Tibial nerve (tissue), 4 donors: ENCODE measurements at places on chromosomes 13 and 19. TPM values are rescaled to one million over a fixed set of nuclear protein-coding genes. Genes with fewer than 3 reads are reported as not detected.

Gene GFY
- total RNA-seq = not detected

GRCh38 chr19:44642377-44642776 is 1.3 kb upstream of the PVR start:
- DNase-seq = no peak

Gene COX7A1
- 38.8 TPM for total RNA-seq

Gene LILRA1
- total RNA-seq = 1.3 TPM

DNA sequence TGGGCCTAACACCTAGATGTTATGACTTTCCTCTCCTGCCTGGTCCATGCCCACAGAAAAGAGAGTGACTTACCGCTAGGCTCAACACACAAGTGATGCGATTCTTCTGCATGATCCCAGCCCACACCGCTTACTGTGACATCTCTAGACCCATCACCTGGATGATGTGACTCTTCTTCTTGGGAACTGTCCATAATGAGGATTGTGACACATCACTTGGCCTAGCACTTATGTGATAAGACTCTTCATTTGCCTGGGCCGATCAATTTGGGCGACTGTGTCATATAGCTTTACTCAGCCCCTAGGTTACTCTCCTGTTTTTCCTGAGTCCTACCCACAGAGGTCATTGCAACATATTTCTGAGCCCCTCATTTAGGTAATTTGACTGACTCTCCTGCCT is 19.9 kb upstream of the ZNF681 start:
- no peak for DNase-seq

GRCh38 chr19:41595258-41595889 is 19.4 kb downstream of the CEACAM21 start:
- DNase-seq = no peak

Gene PCDH8
- not detected for total RNA-seq

Gene ATP8A2
- 0.30 TPM for total RNA-seq

- DNase-seq = no peak
Measured at GRCh38 chr13:80199067-80199466, 141.9 kb downstream of the SPRY2 start.

GRCh38 chr13:98927951-98928927 is 49.6 kb downstream of the DOCK9 start:
- DNase-seq = no peak

GRCh38 chr19:50252887-50253268 is 49.5 kb downstream of the MYH14 start:
- no peak for DNase-seq

- DNase-seq = no peak
Measured at GRCh38 chr13:106520251-106521054, 15.0 kb downstream of the EFNB2 start.

DNA sequence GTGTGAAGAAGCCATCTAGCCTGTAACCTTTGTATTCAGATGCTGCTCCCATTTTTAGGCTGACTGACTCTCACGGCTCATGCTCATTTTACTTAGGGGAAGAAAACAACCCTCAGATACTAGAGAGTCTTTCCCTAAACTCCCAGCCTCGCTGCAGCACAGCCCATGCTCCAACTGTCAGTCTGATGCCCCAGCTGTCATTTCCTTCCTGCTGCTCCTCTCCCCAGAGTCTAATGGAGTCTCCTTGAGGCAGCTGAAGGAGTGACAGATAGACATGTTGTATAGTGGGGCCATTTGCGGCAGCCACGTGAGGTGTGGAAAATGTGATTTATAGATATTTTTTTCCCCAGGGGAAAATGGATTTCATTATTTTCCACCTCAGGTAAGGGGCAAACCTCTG is 59.2 kb upstream of the OLFM4 start:
- DNase-seq = no peak

Gene ZNF99
- 0.84 TPM for total RNA-seq

- DNase-seq = no peak
Measured at GRCh38 chr19:46068345-46069258, 27.8 kb upstream of the IGFL4 start.

GRCh38 chr13:42638101-42638500 is 64.1 kb downstream of the TNFSF11 start:
- DNase-seq = no peak

Gene RGL3
- total RNA-seq = 5.7 TPM

Gene KLK14
- total RNA-seq = not detected

- DNase-seq = no peak
Measured at GRCh38 chr19:8109890-8110662, 39.3 kb downstream of the FBN3 start.

DNA sequence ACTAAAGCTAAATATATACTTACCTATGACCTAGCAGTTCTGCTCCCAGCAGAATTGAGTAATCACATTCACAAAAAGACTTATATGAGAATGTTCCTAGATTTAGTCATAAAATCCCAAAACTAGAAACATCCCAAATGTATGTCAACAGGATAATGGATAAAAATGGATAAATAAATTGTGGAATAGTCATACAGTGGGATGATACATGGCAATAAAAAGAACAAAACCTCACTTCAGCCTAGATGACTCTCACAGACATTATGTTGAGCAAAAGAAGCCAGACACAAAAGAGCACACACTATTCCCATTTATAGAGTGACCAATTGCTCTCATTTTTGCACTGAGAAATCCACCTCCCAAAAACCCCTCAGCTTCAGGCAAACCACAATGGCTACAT is 352.4 kb upstream of the HTR2A start:
- no peak for DNase-seq

DNA sequence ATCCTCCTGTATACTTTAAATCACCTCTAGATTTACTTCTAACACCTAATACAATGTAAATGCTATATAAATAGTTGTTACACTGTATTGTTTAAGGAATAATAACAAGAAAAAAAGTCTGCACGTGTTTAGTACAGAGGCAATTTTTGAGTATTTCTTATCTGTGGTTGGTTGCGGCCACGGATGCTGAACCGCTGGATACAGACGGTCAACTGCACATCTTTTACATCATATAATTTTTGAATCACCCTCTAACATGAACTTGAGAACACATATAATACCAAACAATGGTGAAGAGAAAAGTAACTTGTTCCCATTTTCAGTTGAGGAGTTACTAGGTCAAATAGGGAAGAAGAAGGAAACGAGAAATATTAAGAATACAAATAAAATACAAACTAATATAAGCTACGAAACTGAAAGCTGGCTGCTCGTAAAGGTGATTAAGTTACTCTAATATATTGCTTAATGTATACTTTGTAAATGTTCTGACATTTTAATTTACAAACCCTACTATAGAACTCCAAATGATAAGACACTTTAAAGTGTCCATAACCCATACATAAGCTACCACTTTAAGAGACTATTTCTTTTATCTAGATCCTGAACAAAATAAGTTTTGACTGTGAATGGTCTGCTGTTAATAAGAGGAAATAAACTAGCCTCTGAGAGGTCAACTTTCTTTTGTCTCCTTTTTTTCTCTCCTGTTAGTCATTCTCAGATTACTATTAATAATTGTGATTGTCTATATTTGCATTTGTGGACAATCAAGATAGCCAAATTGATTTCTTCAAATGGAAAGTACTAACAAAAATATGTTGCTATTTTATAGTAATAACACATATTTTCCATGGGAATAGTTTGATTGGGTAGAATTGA is 457.4 kb downstream of the DIAPH3 start:
- no peak for DNase-seq

DNA sequence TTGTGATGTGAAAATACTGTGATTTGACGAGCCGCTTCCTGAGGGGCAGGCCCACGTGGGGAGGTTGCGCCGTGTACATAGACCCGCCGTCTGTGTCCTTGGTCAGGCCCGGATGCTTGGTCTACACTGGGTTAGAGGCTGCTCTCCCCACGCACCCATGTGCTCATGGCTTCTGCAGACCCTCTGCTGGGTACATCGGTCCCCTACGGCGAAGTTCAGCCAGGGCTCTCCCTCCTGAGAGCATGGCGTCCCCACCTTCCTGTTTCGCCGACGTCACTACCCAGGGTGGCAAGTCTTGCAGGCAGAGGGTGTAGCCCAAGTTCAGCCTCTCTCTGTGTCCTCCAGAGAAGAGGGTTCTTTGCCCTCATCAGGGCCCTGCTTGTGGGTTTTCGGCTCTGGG is 11.0 kb downstream of the COMP start:
- DNase-seq = no peak

Gene FAM83E
- total RNA-seq = not detected

Gene ARRDC5
- 0.90 TPM for total RNA-seq

GRCh38 chr13:73991884-73992283 is 142.3 kb downstream of the KLF12 start:
- DNase-seq = no peak

Gene MEIOSIN
- not detected for total RNA-seq

Gene ZNF534
- total RNA-seq = not detected

DNA sequence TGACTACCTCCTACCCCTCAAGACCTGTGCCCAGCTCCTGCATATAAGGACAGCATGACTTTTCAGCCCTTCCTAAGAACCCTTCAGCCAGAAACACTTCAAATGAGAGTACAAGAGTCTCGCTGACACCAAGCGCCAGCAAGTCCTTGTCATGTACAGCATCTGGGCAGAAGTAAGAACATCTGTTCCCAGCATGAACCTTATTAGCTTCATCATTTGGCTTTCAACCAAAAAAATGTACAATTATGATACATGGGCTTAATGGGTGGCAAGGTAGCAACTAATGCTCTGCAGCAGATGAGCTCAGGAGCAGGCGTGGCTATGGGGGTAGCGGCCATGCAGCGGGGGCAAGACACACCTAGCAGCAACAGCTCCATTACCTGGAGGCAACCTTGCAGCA is 487.6 kb downstream of the COG6 start:
- DNase-seq = no peak

DNA sequence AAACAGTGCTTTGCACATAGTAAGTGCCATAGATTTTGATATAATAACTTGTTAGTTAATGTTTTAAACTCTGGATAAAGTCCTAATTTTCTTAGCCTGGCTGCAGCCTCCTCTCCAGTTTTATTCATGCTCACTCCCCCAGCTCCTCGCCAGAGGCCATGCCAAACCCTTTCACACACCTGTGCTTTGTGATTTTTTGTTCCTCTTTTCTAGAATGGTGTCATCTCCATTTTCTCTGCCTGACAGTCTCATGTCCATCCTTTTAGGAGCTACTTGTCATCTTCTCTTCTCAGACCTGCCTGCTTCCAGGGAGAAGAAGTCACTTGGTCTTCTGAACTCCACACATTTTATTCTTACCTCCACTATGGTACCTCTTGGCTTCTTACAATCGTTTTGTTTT is 55.8 kb upstream of the SPATA13 start:
- no peak for DNase-seq

DNA sequence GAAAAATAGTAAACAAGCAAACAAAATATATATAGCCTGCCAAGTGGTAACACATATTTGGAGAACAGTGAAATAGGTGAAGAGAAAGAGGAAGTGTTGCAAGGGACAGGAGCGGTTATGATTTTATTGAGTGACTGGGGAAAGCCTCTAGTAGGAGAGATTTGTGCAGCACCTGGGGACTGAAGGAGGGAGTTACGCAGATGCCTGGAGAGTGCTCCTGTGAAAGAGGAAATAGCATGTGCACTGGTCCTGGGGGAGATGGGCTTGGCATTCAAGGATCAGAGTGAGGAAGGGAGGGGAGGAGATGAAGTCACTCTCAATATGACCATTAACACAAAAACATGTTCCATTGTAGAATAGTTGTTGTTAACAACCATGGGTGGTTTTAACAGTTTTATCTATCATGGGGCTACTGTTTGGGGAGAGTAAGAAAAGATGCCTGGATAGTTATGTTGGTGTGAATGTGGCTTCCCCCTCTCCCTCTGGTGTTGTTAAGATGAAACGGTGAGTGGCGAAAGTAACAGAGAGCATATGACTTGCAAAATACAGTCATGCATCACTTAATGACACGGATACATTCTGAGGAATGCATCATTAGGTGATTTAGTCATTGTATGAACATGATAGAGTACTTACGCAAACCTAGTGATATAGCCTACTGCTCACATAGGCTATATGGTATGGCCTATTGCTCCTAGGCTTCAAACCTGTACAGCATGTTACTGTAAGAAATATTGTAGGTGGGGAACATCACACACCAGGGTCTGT is 251.7 kb upstream of the ARGLU1 start:
- DNase-seq = no peak

Gene EDDM13
- not detected for total RNA-seq

Gene SIGLEC12
- total RNA-seq = not detected

DNA sequence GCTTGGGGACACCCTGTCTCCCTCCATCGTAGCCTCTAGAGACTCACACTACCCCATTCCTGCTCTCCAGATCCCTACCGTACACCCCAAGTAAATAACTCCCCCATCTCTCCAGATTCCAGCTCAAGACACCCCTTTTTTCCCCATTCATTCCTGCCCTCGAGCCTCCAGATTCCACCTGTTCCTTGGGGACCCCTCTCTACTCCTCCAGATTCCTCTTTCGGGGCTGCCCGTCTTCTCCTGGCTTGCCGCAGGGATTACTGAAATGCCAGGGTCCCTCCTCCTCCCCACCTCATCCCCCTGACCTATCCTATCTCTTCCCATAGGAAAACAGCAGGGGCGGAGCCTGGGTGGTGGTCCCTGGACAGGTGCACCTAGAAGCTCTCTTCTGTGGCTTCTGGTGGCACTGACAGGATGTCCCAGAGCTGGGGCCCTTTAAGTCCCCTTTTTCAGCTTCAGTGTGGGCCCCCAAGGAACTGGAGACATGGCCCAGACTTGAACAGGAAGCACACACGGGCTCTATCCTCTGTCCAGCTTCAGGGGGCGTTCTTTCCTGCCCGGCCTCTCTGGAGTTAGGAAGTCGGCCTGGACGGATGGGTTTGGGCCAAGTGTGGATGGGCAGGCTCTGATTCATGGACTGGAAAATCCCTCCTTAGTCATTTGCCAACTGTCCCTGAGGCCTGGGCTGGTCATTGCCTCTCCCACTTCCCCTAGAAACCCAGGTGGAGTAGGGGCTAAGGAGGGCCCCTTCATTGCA is 1.2 kb downstream of the ZSWIM4 start:
- peak; percentile 46 for DNase-seq

Gene ZIK1
- 7.6 TPM for total RNA-seq

Gene LPAR6
- total RNA-seq = 19.9 TPM

- no peak for DNase-seq
Measured at GRCh38 chr19:54694648-54695047, 29.6 kb upstream of the KIR3DL3 start.

- no peak for DNase-seq
Measured at GRCh38 chr13:29315847-29316246, 279.6 kb downstream of the SLC7A1 start.

Gene SSC5D
- 6.5 TPM for total RNA-seq
